T-helper 17 cell (primary cell): ENCODE measurements at places on chromosomes 5 and 9. TPM values are rescaled to one million over a fixed set of nuclear protein-coding genes. Genes with fewer than 3 reads are reported as not detected.

LCN2 gene
- 9.3 TPM for total RNA-seq

CDC42SE2 gene
- 215 TPM for total RNA-seq

KIAA0825 gene
- total RNA-seq = 3.0 TPM

TRIM36 gene
- total RNA-seq = not detected

GPBP1 gene
- 136 TPM for total RNA-seq

KCNT1 gene
- total RNA-seq = 0.37 TPM

CDKN2B gene
- 1.7 TPM for total RNA-seq

SOX30 gene
- total RNA-seq = not detected

KCNN2 gene
- total RNA-seq = not detected

AKNA gene
- total RNA-seq = 263 TPM

PRR16 gene
- not detected for total RNA-seq

CDO1 gene
- total RNA-seq = not detected

LHFPL2 gene
- total RNA-seq = 1.3 TPM

TRIO gene
- 19.5 TPM for total RNA-seq

CTNND2 gene
- 1.6 TPM for total RNA-seq

PCDHGA2 gene
- total RNA-seq = not detected

INSYN2B gene
- total RNA-seq = not detected

NIPAL4 gene
- 1.5 TPM for total RNA-seq

IL4 gene
- total RNA-seq = not detected

ZNF622 gene
- total RNA-seq = 30.5 TPM

ZNF367 gene
- total RNA-seq = 6.9 TPM

NR4A3 gene
- 48.2 TPM for total RNA-seq

PDE8B gene
- 0.29 TPM for total RNA-seq

RECK gene
- total RNA-seq = 7.8 TPM

SPATA31A3 gene
- total RNA-seq = not detected

SARDH gene
- total RNA-seq = 6.8 TPM

SLC25A2 gene
- total RNA-seq = 0.70 TPM

IL3 gene
- total RNA-seq = not detected

SLC28A3 gene
- not detected for total RNA-seq
